GM12892 (cell line): ENCODE measurements at places on chromosomes 6 and 20.

DNA sequence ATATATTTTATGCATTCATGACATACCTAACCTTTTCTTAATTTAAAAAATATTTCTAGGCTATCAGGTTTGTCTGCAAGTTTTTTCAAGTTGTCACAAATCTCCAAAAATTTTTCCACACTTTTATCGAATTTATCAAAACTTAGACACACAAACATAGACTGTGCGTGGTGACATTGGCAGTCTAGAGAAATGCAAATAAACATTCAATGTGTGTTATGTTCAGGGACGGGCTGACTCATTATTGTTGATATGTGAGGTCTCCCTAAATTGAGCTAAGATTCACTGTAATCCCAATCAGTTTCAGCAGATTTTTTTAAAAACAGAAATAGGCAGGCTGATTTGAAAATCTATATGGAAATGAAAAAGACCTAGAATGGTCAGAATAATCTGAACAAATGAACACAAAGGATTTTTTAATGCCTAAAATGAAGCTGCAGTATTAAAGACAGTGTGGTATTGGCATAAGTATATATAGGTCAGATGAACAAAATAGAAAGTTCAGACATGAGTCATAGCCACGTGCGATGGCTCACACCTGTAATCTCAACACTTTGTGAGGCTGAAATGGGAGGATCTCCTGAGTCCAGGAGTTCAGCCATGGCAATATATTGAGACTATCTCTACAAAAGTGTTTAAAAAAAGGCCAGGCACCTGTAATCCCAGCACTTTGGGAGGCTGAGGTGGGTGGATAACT lies 19.2 kb downstream of the BLTP3A start:
- no peak for DNase-seq

GRCh38 chr20:62706857-62707256 lies 1.8 kb upstream of the NTSR1 start:
- no peak for DNase-seq

- no peak for DNase-seq
These were observed 40.8 kb downstream of the PKIB start for GRCh38 chr6:122651031-122651430.

DNA sequence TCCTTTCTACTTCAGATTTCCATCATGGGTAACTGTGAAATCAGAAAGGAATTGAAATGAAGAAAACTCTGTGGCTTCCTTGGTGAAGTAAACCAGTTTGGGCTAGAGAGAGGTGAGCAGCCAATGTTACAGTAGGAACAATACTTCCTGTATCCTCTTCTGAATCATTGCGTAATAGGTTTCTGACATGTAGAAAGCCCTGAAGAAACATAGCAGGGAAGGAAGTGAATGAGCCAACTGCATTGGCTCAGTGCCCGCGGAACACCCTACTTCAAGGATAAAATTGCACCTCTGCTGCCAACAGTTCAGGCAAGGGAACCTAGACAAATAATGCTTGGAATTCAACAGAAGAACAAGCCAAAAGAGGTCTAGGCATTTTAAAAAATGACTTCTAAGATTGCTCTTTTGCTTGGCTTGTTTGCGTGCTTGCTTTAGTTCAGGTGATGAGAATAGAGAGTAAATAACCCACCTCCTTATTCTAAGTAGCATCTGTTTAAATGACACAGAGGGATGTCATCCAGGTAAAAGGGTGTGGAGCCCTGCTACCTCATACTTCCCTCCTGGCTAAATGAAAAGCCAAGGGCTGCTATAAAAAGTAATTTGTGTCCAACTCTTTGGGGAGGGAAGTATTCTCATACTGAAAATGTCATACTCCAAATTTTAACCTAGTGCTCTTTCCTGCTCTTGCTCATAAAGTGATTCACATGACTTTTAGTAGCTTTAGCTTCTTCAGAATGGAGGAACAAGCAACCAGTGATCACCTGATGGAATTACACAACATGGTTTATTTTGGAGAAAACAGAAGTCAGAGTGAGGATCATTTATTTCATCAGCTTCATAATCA lies 30.0 kb upstream of the AKIRIN2 start:
- DNase-seq: no peak

GRCh38 chr6:125363039-125363823 lies 61.5 kb upstream of the HDDC2 start:
- no peak for DNase-seq

DNA sequence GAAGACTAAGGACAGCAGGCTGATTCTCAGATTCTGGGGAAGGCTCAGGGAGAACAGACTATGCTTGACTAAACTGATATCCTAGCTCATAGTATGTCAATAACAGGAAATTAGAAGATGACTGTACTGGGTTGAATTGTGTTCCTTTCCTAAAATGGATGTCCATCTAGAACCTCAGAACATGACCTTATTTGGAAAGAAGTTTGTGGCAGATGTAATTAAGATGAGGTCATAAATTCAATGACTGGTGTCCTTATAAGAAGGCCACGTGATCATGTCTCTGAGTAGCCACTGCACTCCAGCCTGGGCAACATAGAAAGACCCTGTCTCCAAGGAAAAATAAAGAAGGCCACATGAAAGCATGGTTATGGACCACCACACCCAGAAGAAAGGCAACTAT lies 113.9 kb upstream of the STMND1 start:
- no peak for DNase-seq

DNA sequence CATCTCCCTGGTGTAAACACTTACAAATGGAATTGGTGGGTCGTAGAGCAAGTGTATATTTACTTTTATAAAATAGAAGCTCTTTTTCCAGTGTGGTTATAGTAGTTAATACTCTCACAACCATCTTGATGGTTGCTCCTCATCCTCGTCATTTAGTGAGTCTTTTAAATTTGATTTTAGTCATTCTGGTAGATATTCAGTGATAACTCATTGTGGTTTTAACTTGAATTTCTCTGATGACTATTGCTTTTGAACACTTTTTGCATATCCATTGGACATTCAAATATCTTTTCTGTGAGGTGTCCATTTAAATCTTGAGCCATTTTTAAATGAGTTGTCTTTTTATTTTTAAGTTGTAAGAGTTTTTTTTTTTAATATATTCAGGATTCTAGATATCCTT lies 189.2 kb upstream of the PHACTR1 start:
- DNase-seq: no peak

DNA sequence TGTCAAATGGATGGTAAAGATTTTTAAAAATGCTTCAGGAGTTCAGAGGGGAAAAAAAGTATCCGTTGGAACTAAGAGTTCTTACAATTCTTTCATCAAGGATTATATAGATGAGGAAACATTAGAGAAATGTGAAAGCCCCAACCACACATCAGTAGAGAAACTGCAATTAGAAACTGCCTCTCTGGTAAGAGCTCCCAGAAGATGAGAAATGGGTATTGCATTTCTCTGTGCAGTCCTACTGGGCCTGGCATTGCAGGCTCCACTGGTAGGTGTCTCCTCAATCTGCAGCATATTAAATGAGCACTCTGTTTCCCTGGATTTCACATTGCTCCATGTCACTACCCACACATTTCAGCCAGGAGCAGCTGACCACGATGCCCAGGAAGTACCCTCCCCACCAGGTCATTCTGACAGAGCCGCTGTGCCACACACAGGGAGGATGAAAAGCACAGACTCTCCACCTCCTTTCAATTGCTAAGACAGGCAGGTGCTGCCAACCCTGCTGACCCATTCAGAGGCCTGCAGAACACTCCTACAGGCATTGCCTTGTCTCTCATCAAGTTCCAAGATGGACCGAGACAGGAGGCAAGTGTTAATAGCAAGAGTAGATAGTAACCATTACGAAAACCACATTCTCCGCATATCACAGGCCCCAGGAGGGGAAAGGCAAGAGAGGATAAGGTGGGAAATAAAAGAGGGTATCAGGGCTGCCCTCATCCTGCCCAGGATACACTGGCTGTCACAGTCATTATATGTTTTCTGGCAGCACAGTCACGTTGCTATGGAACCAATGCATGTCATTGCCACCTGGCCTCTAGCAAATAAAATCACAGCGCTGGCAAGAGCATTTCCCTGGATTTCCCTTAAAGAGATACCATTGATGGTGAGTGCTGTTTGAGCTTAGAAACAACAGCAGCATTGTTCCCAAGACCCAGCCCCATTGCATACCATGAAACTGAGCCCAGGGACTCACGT lies 241.7 kb downstream of the ATXN1 start:
- no peak for DNase-seq
